ENCODE measurements at places on chromosomes 12 and 14.

- no peak for DNase-seq
Observed at GRCh38 chr14:68427550-68427890, 365.3 kb downstream of the ZFP36L1 start.

- no peak for DNase-seq
Observed at GRCh38 chr14:80751285-80751684, 190.3 kb downstream of the CEP128 start.

GRCh38 chr12:132566516-132567131, 43.8 kb downstream of the LRCOL1 start:
- DNase-seq: no peak

DNA sequence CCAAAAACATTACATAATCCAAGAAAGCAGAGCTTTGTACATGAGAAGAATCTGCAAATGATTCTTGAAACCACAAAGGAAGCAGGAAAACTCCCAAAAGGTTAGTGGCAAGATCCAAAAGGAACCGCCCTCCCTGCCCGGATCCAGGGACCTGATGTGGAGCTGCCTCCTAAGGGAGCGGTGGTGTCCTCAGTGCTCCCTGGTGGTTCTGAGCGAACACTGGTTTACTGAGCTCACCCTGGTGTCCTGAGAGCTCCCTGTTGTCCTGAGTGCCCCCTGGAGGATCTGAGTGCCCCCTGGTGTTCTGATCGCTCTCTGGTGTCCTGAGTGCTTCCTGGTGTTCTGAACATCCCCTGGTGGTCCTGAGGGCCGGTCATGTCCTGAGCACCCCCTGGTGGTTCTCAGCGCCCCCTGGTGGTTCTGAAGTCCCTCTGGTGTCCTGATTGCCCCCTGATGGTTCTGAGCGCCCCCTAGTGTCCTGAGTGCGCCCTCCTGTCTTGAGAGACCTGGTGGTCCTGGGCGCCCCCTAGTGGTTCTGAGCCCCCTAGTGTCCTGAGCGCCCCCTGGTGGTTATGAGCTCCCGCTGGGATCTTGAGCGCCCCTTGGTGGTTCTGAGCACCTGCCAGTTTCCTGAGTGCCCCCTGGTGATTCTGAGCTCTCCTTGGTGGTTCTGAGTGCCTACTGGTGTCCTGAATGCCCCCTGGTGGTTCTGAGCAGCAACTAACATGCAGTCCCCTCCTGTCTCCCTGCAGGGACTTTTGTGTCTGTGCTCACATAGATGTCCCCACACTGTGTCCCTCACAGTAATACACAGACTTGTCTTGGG, 891.1 kb downstream of the TMEM121 start:
- DNase-seq: peak; percentile 41

DNA sequence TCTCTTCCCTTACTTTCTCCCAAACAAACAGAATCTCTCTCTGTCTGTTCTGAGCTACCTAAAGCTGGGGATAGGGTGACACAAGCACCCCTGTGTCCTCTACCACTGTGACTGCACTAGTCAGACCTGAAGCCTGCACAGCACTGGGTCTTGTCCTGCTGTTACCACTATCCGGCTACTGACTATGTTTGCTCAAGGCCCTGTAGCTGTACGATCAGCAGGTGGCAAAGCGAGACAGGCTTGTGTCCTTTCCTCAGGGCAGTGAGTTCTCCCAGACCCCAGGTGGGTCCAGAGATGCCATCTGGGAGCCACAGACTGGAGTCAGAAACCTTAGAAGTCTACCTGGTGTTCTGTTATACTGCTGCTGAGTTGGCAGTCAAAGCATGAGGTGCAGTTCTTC, 116.4 kb downstream of the NUBPL start:
- no peak for DNase-seq

GRCh38 chr12:125983094-125983783, 918.0 kb downstream of the AACS start:
- DNase-seq: peak; percentile 98

DNA sequence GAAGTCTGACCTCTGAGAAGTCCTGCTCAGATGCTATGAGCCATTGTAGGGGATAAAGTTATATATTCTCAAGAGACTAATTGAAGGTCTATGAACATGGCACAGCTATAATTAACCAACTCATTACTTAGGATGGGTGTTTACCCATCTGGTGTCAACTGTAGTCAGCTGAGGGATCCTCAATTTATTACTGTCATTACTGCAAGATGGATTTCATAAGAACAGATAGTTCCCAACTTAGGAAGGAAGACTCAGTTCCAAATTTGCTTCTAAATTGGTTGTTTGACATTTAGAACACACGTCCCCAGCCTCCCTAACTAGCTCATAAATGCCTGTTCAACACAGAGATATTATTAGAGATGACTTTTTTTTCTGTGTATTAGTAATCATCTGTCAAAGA, 81.4 kb downstream of the FRMD6 start:
- no peak for DNase-seq

- DNase-seq: no peak
Observed at GRCh38 chr14:72776701-72777261, 117.1 kb downstream of the DPF3 start.

DNA sequence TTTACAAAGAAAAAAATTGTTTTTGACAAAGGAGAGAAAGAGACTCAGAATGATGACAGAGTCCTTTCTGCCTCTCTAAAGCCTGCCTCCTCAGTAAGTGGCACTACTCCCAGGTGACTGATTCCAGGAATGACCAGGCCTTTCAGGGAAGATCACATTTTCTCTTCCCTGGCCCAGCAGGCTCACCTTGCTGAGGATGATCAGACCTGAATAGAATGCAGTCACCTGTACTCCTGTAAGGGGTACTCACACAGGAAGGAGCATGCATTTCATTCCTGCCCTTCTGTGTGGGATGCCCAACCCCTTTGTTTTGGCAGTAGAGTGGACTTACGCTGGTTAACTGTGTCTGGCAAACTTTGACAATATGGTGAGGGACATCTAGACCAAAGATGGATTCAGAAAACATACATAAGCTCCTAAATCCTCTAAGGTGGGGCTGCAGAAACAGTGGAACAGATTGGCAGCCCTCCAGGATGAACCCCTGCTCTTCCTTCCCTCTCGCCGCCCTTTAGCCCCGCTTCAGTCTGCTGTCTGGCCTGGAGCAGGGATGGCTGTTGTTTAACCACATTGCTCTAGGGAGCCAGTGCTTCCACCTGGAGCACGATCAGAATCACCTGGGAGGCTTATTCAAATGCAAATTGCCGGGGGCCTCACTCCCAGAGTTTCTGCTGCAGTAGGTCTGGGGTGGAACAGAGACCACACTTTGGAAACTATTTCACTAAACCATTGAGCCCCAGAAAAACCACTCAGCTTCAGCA, 29.8 kb downstream of the ERG28 start:
- DNase-seq: no peak

DNA sequence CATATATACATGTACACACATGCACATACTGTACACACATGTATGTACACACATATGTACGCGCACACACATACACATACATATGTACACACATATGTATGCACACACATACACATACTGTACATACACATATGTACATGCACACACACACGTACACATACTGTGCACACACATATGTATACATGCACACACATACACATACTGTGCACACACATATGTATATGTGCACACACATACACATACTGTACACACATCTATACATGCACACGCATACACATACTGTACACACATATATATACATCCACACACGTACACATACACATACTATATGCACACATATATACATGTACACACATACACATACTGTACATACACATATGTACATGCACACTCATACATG, 119.4 kb downstream of the ZFP36L1 start:
- no peak for DNase-seq

GRCh38 chr14:74949859-74950573, 5.4 kb downstream of the PGF start:
- DNase-seq: no peak

- no peak for DNase-seq
Observed at GRCh38 chr12:65825183-65825506, 862 bp downstream of the HMGA2 start.

DNA sequence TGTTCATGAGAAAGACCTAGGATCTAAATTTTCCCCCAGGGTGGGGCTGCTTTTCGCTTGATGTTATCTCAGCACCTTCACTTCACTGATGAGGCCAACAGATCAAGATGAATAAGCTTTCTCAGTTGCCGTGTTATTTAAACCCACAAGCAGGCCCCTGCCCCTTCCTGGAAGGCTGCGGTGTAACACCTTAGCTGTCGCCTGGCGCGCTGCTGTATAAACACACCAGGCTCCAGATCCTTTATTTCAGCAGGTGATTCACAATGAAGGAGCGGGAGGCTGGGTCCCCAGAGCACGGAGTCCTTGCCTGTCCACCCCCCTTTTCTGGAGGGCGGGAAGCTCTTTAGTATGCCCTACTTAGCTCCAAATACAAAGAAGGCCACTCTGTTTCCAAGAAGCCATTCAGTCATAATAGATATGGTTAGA, 515.4 kb downstream of the FUT8 start:
- no peak for DNase-seq

DNA sequence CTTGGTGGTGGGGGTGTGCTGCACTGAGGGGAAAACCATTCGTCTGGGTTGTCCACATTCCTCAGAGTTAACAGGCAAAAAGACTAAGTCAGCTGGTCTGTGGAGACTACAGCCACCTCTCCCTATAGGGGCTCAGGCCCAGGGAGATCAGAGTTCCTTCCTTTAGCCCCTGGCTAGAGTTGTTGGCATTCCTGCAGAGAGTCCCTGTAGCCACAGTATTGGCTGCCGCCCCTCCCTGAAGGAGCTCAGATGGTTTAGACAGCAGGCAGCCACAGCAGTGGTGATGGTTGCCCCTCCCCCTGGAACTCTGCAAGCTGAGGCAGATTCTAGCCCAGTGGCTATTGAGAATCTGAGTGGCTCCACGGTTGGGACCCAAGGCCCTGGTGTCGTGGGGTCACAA, 1072.5 kb upstream of the ATXN7L3B start:
- peak; percentile 66 for DNase-seq

DNA sequence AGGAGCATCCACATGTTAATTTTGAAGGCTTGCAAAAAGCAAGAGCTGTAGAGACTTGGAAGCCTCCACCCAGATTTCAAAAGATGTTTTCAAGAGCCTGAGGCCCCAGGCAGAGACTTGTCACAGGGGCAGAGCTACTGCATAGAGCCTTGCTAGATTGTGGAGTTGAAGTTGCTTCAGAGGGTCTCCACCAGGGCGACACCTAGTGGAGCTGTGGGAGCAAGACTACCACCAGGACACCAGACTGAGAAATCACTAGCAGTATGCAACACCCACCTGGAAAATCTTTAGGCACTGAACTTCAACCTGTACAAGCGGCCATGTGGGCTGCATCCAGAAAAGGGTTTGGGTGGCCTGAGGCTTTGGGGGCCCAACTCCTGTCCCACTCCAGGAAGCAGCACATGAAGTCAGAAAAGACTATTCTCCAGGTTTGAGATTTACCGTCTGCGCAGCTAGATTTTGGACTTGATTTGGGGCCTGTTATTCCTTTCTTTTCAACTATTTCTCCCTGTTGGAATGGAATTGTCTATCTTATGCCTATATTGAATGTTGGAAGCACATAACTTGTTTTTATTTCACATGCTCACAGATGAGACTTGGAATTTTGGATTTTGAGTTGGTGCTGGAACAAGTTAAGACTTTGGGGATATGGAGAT, 508.6 kb downstream of the FLRT2 start:
- peak; percentile 65 for DNase-seq

DNA sequence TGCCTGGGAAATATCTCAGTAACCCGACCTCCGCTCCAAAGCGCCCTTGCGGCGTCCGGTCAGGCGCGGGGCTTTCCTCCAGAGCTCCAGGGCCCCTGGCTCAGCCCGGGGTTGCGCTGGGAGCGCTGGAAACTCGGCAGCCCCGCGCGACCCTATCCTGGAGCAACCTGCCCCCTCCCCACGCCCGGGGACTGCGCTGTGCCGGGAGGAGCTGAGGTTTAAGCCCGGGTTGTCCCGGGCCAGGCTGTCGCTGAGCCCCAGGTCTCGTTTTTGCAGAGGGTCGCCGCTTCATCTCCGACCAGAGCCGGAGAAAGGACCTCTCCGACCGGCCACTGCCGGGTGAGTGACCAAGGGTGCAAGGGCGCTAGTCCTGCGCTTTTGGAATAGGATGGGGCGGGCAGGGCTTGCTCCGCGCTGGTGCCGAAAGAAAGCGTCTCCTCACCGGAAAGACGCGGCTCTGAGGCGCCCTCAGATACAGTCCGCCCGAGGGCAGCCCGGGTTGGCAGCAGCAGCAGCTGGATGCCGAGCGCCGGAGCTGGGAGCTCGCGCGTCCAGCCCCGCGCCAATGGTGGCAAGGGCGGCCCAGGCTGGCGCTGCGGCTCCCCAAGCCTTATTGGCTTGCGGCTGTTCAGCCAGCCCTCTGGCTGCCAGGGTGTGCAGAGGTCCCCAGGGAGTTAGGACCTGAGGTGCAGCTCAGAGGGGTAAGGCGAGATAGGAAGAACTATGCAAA, 1.5 kb downstream of the SPX start:
- DNase-seq: peak; percentile 88

GRCh38 chr14:102046337-102047278, 40.2 kb downstream of the HSP90AA1 start:
- peak; percentile 96 for DNase-seq

- DNase-seq: no peak
Observed at GRCh38 chr12:20250761-20251160, 117.6 kb upstream of the PDE3A start.

DNA sequence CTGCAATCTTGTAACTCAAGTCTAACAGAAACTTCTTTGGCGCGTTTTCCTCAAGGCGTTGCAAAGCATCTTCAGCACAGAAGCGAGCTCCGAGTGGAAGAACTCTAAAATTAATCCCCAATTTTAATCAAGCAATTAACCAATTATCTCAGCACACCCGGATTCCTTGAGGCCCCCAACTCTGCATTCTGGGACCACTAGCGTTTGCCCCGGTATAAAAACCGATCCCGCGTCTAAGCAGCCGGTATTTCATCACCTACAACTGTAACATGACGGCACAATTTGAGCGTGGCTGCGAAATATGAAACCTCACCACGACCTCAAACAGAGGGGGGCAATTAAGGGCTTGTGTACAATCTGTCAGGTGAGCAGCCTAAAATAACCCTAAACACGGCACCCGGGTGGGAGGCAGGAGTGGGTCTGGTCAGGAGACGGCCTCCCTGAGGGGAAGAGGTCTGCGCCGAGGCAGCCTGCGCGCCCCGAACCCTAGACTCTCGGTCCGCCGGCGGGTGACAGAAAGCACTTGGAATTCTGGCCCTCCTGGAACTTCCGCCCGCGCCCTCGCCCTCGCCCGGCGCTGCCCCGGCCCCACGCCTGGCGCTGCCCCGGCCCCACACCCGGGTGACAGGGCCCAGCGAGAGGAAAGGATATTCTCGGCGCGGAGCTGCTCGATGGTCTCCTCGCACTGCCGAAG, 594 bp downstream of the ZCCHC8 start:
- DNase-seq: no peak

- no peak for DNase-seq
Observed at GRCh38 chr14:77026166-77026929, 2.2 kb downstream of the IRF2BPL start.

Measured in ecto neural progenitor cell (in vitro differentiated cells).